Panc1 (cell line): ENCODE measurements at places on chromosomes 13 and 19. TPM values are rescaled to one million over a fixed set of nuclear protein-coding genes. Genes with fewer than 3 reads are reported as not detected.

DNA sequence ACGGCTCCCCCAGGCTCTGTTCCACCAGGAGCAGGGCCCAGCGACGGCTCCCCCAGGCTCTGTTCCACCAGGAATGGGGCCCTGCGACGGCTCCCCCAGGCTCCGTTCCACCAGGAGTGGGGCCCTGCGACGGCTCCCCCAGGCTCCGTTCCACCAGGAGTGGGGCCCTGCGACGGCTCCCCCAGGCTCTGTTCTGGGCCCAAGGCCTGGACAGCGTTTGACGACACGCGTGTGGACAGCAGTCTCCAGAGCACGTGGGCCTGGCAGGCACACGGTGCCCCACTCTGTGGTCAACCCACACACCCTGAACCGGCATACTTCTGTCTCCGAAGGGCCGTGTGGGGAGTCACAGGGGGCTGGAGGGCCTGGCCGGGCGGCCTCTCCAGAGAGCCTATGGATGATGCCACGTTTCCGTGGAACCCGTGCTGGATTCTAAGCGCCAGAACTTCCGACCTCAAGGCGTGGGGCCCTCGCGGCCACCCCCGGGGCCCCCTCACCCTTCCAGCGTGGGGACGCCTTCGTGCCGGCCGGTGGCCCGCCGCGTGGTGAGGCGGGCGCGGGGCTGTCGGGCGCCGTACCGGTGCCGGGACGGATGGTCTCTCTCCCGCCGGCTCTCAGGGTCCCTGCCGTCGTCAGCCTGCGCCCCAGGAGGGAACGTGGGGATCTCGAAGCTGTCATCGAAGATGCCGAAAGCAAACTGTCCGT lies 11.6 kb downstream of the FGF22 start:
- DNase-seq: no peak
- no peak overlapping the region for H3K27ac ChIP-seq
- no peak overlapping the region for H3K4me3 ChIP-seq
- no peaks in the 10 kb centered on the region; the same call in none of the 2 replicates for H3K36me3 ChIP-seq
- no peaks in the 10 kb centered on the region for H3K27me3 ChIP-seq

DNA sequence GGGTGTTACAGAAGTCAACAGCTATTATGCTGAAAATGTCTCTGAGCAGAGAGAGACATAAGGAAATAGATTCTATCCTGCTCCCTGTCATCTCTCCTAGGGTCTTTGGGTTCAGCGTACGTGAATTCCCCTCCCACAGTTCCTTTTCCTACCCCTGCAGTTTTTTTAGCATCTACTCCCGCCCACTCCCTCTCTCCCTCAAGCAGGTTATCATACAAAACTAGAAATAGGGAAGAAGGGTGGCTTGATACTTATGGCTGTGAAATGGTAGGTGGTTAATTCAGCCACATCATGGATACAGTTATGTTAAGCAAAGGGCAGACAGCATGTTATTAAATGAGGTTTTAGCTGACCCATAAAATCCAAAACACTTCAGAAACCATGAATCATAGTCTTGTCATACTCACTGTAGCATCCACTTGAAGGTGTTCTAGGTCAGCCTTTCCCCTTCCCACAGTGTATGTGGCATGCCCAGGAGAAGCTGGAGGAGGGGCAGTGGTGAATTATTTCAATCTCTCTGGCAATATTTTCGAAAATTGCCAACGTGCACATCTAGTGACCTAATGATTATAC lies 236.8 kb upstream of the SERP2 start:
- no peak overlapping the region for H3K27ac ChIP-seq
- H3K27me3 ChIP-seq: no peaks in the 10 kb centered on the region
- no peak for DNase-seq
- H3K36me3 ChIP-seq: no peaks in the 10 kb centered on the region

RPL13A gene
- 1,196 TPM for total RNA-seq

DNA sequence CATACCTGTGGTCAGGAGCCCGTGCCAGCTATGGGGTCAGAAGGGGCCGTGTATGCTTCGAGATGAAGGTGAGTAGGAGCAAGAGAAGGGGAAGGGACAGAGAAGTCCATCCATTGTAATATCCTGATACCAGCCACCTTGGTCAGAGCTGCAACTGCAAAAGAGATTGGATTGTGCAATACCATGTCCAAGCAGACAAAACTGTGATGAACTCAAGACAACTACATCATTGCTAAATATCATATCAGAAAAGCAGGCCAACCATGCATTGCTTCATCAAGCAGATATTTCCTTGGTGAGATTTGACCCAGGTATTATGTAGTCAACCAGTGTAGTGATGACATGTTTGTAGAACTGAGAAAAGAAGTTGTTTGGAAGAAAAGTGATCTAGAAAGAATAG lies 12.1 kb downstream of the HNRNPUL1 start:
- H3K4me3 ChIP-seq: no peak overlapping the region
- H3K36me3 ChIP-seq: peaks cover 43% of the 10 kb centered on the region
- no peaks in the 10 kb centered on the region for H3K4me1 ChIP-seq

DNA sequence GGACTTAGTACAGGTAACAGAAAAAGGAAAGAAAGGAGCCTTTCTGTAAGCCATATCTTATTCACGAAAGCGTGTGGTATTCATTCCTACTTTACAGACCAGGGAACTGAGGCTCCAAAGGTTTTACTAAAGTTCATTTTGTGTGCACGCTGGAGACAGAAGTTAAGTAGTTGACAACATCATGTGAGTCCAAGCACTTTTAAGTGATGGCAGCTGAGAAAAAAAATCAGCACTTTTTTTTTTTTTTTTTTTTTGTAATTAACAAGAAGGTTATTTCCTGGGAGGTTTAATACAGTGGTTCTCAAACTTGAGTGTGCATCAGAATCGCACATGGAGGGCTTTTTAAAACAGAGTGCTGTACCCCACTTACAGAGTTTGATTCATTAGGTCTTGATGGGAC lies 2.0 kb downstream of the DNAJC3 start:
- no peaks in the 10 kb centered on the region for H3K27me3 ChIP-seq
- H3K4me3 ChIP-seq: peak overlapping the region; percentile 86; the same call in 1 of the 2 replicates
- H3K36me3 ChIP-seq: peaks cover 3% of the 10 kb centered on the region; the same call in 1 of the 2 replicates
- H3K27ac ChIP-seq: 0 out of 2 replicates have a peak overlapping the region, but pooled peaks have one; percentile 12
- H3K4me1 ChIP-seq: peaks cover 16% of the 10 kb centered on the region; the same call in 1 of the 2 replicates

GRCh38 chr13:31357581-31357980 lies 157.8 kb downstream of the B3GLCT start:
- H3K36me3 ChIP-seq: no peaks in the 10 kb centered on the region
- no peak overlapping the region for H3K4me3 ChIP-seq
- no peak for DNase-seq
- H3K27me3 ChIP-seq: no peaks in the 10 kb centered on the region
- H3K27ac ChIP-seq: no peak overlapping the region

KIR2DL3 gene
- not detected for total RNA-seq

DNA sequence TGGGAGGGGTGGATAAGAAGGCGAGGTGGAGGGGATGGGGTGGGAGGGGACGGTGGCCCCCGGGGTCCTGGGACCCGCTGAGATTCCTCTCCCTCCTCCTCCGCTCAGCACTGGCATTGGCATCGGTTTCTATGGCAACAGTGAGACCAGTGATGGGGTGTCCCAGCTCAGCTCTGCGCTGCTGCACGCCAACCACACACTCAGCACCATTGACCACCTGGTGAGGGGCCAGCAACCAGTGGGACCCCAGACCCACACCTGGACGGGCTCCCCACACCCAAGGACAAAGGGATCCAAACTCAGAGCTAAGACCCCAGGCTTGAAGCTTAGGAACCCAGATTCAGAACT lies 5.9 kb downstream of the TTYH1 start:
- H3K4me1 ChIP-seq: peaks cover 11% of the 10 kb centered on the region
- H3K27me3 ChIP-seq: no peaks in the 10 kb centered on the region
- no peak for DNase-seq
- H3K27ac ChIP-seq: no peak overlapping the region

TRIM28 gene
- total RNA-seq: 767 TPM

DNA sequence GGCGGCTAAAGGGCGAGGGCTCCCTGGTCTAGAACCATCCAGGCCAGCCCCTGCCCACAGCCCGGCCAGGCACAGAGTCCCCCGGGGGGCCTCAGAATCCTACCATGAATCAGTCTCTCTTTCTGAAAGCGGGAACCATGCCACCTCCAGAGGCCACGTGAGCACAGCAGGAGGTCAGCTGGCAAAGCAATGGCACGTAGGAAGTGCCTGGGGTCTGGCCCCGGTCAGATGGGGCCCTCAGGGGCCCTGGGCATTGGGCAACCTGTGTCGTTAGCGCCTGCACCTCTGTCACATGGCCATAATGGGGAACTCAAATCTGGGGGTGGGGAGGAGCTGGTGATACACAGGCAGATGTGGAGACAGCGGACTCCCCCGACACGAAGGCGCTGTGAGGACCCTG lies 8.8 kb downstream of the MFSD12 start:
- no peaks in the 10 kb centered on the region for H3K4me1 ChIP-seq
- H3K27ac ChIP-seq: no peak overlapping the region
- H3K27me3 ChIP-seq: no peaks in the 10 kb centered on the region
- DNase-seq: no peak
- no peak overlapping the region for H3K4me3 ChIP-seq
- H3K36me3 ChIP-seq: 0 out of 2 replicates have a peak, but pooled peaks cover 3% of the 10 kb centered on the region

- no peaks in the 10 kb centered on the region for H3K36me3 ChIP-seq
- H3K4me3 ChIP-seq: no peak overlapping the region
- H3K27me3 ChIP-seq: no peaks in the 10 kb centered on the region
- DNase-seq: no peak
- no peak overlapping the region for H3K27ac ChIP-seq
Measured at GRCh38 chr13:58476206-58476918, 844.8 kb downstream of the PCDH17 start.

CACNA1A gene
- total RNA-seq: 0.51 TPM

CSNK1A1L gene
- not detected for total RNA-seq

PABPC3 gene
- 0.18 TPM for total RNA-seq

- H3K27me3 ChIP-seq: no peaks in the 10 kb centered on the region
- no peaks in the 10 kb centered on the region for H3K4me1 ChIP-seq
- no peaks in the 10 kb centered on the region for H3K36me3 ChIP-seq
- no peak overlapping the region for H3K27ac ChIP-seq
Measured at GRCh38 chr13:79062291-79062690, 343.8 kb downstream of the RBM26 start.

DNA sequence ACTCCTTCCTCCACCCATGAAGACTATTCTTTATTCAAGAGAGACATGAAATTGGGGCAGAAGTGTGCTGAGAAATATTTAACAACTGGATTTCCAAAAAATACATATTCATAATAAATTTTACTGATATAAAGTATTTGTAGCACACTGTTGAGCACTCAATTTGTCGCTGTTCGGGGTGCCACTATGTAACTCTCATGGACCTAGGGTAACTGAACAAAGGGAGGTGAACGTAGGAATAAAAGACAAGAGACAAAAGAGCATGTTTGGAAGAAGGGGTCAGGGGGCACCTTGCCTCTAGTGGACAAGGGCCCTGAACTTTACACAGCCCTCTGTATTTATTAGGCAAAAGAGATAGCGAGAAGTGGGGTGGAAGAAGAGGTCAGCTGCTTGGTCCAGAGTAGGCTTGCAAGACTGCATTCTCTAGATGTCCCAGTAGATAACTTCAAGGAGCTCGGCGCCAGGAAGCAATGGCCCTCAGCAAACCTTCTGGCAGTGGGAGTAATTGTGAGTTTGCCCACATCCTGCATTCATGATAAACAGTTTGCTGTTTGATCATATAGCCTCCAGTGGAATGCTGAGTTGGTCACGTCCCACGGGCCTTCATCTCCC lies 4.5 kb upstream of the ZNF175 start:
- no peaks in the 10 kb centered on the region for H3K4me1 ChIP-seq
- H3K27me3 ChIP-seq: peaks cover 9% of the 10 kb centered on the region
- no peak overlapping the region for H3K27ac ChIP-seq
- no peak overlapping the region for H3K4me3 ChIP-seq
- peaks cover 1% of the 10 kb centered on the region; the same call in 1 of the 2 replicates for H3K36me3 ChIP-seq

GRCh38 chr19:1276628-1277022 lies 1.3 kb downstream of the FAM174C start:
- H3K27ac ChIP-seq: peak overlapping the region; percentile 93
- peak overlapping the region; percentile 62 for H3K4me3 ChIP-seq
- no peaks in the 10 kb centered on the region for H3K27me3 ChIP-seq
- no peak for DNase-seq
- H3K4me1 ChIP-seq: peaks cover 22% of the 10 kb centered on the region
- no peaks in the 10 kb centered on the region for H3K36me3 ChIP-seq

DNA sequence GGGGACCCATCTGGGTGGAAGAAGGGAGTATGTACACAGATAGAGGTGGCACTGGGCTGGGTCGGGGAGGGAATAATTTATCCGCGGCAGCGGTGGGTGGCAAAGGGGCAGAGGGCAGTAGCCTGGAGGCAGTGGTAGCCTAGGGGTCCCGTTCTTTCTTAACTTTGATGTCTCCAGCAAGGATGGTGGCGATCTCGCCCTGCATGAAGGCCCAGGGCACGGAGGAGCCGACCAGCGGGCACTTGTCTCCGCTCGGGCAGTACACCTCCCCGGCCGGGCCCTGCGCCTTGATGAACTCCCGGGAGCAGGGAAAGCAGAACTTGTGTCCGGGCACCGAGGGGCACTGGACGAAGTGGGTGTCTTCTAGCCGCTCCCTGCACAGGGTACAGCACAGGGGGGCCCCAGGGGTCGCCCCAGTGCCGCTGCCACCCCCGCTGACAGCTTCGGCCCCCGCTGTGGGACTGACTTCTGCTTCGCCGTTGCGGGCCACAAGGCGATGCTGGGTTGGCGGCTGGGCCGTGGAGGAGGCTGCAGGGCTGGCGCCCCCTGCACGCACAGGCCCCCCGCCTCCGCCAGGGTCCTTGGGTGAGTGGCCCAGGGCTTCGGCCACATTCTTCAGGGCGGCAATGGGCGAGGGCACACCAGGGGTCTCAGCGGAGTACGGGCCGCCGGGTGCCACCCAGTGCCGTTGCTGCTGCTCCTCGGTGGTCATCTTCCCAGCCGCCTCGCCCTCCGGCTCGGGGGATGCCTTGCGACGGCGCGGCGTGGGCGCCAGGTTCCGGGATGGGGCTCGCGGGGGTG lies 1.9 kb downstream of the IRF2BP1 start:
- peak overlapping the region; percentile 69 for H3K4me3 ChIP-seq
- no peaks in the 10 kb centered on the region for H3K36me3 ChIP-seq
- H3K4me1 ChIP-seq: peaks cover 9% of the 10 kb centered on the region
- no peak for DNase-seq
- peak overlapping the region; percentile 57 for H3K27ac ChIP-seq
- H3K27me3 ChIP-seq: no peaks in the 10 kb centered on the region

PRR36 gene
- total RNA-seq: 3.7 TPM

- H3K36me3 ChIP-seq: peaks cover 7% of the 10 kb centered on the region; the same call in 1 of the 2 replicates
- H3K27ac ChIP-seq: peak overlapping the region; percentile 85
- no peaks in the 10 kb centered on the region for H3K27me3 ChIP-seq
- 0 out of 2 replicates have a peak, but pooled peaks cover 3% of the 10 kb centered on the region for H3K4me1 ChIP-seq
Measured at GRCh38 chr19:53538378-53539109, 599 bp downstream of the ZNF331 start.

- H3K4me3 ChIP-seq: no peak overlapping the region
- peaks cover 24% of the 10 kb centered on the region for H3K4me1 ChIP-seq
- peaks cover 4% of the 10 kb centered on the region; the same call in 1 of the 2 replicates for H3K36me3 ChIP-seq
- no peaks in the 10 kb centered on the region for H3K27me3 ChIP-seq
- DNase-seq: no peak
- peak overlapping the region; percentile 92 for H3K27ac ChIP-seq
Measured at GRCh38 chr19:40422748-40423566, 2.8 kb downstream of the SERTAD1 start.

DNA sequence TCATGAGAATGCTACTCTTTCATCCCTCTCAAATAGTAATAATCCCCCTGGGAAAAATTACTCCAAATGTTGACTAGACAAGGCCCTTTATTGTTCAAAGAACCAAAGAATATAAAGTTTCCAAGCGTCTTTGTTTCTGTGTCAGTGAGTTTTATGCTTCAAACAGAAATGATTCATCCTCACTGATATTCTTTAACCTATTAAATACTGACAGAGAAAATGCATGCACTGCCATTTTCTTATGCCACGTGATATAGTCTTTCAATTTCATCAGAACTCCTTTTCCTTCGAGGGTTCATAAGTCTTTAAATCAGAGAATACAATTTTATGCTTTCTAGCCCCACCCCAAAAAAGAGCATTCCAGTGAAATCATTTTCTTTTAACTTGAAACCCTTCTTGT lies 211.6 kb downstream of the SHISA2 start:
- no peaks in the 10 kb centered on the region for H3K27me3 ChIP-seq
- no peaks in the 10 kb centered on the region for H3K36me3 ChIP-seq
- no peak for DNase-seq
- H3K27ac ChIP-seq: no peak overlapping the region
- H3K4me3 ChIP-seq: no peak overlapping the region
